Activated T-helper 1 cell treated with Interleukin-2 at 50 U/mL for 16 hours (primary cell): ENCODE measurements at places on chromosomes 5 and 9.

DNA sequence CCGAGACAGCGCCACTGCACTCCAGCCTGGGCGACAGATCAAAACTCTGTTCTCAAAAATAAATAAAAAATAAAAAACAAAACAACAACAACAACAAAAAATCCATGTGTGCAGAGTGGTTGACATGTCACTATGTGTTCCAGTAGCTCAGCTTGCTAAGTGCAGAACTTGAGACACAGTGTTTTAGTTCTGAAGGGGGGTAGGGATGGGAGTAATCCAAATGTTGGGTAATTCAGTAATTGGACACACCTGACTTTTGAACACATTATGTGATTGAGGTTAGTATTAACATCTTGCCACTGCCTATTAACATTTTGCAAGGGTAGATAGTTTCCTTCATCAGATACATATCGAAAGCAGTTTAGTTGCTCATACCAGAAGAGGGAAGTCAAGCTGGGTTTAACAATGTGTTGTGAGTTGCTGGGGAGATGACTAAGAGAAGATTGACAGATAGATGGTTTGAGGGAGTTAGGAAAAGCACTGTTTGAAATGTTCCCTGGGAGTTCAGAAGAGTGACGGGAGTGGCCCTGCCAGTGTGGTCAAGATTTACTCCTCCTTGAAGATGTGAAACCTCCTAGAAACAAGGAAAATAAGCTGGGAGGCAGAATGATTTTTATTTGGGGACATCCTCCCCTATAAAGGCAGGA, 928 bp downstream of the HACD4 start:
- no peak for DNase-seq

DNA sequence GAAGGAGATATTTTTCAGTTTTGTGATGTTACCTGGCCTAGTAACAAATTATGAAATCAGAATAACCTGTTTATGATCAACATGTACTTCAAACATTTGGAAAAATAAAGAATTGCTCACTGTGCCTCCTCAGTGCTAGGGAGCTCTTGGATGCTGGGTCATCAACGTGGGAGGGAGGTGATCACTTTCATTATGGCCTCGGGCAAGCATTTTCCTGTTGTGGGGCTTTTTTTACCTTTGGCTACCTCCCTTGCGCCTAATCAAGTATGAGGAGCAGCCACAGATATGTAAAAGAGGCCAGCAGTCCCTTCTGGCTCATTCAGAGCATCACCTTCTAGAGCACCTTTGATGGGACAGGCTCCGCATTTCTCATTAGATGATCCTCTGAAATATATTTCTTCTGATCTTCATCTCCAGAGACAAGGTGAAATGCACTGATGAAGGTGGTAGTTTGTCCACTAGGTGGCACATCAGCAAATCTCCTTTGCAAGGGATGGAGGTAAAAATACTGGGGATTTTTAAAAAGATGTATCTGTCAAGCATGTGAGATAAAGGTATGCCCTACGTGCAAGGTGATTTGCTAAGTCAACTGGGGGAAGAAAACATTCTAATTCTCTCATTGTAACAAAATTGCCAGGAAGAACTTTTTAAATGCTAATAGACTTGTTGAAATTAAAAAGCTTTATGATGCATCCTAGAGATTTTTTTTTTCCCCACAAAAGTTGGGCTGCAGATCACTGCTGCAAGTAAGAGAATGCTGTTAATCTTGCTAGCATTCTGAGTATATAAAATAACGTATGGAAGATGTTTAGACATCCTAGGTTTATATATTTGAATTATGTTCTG, 218.2 kb downstream of the MAST4 start:
- DNase-seq: no peak

DNA sequence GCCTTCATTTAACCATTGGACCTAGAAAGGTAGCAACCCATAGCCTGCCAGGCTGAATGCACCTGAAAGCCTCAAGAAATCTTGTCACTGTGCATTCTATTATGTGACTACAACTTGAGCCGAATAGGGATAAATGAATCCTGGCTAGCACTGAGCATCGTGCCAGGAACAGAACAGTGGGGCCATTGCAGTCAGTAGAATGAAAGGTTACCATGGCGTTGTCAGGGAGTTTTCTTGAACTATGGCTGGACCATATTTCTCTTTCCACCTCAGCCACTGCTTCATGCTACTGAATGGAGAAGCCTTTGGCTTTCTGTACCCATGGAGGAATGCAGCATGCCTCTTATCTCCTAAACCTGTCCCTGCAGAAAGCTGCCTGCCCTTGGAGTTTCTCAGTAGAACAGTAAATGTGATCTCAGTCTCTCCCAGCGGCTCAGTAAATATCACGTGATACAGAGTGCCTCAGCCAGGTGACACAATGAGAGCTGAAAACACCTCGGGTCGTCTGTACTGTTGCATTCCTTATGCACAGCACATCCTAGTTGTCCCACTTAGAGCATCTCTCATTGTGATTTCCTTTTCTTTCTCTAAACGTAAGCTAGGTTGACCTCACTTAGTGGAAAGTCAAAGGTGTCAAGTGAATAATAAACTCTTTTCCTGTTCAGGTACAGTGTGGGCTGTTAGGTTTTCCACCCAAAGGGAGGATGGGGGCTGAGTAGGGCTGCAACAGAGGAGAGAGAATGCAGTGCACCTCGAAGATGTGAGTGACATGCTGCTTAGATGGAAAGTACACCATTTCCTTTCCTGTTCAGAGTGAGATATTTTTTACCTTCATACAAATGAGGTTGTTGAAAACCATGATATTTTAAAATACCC, 115.3 kb downstream of the MACIR start:
- no peak for DNase-seq

DNA sequence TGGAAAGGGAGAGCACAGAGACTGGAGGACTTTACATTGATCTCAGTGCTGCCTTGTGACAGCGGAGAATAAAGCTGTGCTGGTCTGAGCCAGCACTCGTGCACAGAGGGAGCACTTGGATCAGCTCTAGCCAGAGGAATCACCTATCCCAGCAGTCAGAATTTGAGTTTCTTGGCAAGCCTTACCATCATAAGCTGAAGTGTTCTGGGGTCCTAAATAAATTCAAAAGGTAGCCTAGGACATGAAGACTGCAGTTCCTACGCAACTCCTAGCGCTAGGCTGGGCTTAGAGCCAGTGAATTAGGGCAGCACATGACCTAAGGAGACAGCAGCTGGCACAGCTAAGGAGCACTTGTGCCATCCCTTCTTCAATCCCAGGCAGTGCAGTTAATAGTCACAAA, 119.5 kb downstream of the HMHB1 start:
- no peak for DNase-seq

- DNase-seq: no peak
Measured at GRCh38 chr9:127058011-127058644, 64.3 kb downstream of the ANGPTL2 start.

DNA sequence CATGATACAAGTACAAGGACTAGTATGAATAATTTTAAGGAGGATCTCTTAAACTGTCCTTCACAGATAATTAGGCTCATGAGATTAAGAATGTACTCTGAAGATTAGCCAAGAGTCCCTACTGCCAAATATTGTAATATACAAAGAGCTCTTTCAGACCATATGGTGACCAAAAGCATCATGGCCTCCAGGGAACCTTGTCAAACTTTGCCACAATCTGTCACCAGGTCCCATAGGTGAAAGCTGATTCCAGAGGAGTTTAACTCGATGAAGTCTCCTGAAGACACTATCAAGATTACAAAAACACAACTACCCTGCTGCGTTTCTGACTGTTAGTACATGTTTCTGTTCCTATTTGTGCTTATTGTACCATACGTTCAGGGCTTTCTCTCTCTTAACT, 395.4 kb upstream of the ITGA1 start:
- no peak for DNase-seq

DNA sequence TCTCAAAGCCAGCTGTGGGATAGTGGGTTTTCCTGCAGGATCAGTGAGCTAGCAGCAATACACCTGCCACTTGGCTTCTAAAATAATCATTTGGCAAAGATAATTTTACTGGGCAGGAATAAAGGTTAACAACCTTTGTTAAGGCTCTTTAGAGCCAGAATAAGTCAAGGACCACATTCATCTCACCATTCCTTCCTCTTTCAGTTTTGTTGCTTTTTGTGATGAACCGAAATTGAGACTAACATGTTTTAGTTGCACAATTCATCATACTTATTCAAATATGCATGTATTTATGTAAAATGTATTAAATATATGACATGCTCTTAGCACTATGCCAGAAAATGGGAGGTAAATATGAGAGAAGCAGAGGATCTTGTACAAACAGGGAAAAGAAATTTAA, 824.4 kb upstream of the TYRP1 start:
- no peak for DNase-seq

DNA sequence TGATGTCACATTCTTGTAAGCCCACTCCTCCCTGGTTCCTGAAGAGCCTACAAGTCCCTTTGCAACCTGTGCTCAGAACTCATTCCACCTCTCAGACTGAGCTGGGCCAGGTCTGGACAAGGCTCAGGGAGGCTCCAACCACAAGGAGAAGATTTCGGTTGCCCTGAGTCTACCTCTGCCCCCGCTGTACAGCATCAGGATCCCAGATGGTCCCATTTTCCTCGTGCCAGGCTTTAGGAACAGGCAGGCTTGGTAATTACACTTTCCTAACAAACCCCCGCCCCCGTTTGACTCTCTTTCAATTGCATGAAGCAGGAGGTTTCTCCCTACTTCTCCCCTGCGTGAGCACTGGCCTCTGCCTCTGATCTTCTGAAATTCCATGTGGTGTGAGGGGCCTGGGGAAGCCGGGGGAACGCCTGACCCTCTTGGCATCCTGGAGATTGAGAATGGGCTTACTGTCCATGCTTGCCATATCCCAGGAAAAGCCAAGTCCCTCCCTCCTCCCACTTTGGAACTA, 86.9 kb upstream of the CTNNA1 start:
- DNase-seq: no peak
